ENCODE measurements at places on chromosomes 11 and 22.

DNA sequence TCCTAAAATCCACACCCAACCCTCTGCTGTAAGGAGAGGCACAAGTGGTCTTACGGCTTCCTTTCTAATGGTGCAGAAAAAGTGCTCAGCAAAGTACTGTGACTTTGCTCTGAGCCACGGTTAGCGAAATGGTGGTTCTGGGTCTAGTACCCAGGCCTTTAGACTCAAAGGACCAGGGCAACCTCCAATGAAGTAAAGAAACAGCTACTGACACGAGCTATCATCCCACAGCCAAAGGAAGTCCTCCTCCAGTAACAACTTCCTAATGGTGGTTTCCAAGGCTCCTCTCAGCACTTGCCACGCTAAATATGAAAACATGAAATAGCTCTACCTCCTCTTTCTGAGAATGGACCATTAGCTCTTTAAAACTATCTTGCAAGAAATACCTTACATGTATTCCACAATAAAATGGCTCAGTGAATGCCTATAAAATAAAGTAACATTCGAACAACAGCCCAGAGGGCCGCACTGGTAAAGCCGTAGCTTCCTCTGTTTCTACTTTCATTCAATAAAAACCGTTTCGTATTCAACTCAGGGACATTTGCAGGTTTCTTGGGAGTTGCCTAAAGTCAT, 122.4 kb downstream of the ETS1 start:
- DNase-seq: no peak

DNA sequence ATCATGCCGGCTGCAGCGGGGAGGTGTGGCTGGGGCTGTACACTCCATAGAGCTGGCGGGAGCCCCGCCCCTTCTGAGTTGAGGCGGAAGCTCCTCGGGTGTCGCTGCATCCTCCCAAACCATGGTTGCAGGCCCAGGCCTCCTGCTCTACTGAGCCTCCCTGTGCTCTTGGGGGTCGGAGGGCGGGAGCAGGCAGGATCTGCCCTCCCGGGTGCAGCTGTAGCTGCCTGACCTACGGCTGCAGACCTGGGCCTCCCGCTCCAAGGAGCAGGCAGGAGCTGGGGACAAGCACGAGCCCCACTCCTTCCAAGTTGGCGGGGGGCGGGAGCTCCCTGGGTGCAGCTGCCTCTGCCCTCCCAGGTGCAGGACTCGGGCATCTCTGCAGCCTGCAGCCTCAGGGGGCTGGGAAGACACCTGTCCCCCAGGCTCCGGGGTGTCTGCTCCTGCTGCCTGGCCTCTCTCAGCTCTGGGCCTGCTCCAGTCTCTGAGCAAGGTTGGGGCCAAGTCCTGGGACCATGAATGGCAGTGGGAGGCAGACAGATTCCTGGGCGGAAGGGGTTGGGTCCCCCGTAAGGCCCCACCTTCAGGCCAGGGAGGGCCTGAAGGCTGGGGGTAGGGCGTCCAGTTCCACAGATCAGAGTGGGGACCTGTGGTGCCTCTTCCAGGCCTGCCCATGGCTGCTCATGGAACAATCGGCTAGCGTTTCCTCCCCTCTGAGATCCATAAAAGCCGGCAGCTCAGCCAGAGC, 46.4 kb upstream of the SC5D start:
- no peak for DNase-seq

DNA sequence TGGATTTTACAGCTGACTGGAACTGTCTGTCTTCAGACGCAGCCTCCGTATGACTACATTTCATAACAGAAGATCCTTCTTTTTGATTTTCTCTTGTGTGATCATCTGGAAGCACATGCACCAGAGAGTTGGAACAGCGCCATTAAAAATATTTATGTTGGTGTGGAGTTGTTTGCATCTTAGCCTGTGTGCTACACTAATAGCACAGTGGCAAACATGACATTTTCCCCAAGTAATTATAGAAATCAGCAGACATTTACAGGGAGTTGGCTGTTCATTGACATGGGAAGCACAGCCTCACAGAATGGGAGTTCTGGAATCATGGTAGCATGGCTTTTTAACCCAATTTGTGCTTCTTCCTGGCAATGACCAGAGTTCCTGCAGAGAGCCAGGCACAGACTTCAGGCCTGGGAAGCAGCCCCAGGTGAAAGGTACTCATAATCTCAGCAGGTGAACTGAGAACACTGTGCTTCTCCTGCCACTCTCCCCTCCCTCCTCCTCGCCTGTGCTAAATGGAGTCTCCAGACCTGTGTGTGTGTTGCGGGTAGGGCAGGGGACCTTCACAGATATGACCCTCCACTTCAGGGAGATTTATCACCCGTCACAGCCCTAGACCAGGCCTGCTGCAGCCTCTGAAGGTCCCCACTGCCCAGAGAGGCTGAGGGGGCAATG, 82.8 kb upstream of the PLET1 start:
- DNase-seq: no peak

GRCh38 chr11:118643995-118644345, 35.5 kb downstream of the TREH start:
- no peak for DNase-seq

GRCh38 chr11:8704136-8704535, 21.5 kb downstream of the RPL27A start:
- no peak for DNase-seq

DNA sequence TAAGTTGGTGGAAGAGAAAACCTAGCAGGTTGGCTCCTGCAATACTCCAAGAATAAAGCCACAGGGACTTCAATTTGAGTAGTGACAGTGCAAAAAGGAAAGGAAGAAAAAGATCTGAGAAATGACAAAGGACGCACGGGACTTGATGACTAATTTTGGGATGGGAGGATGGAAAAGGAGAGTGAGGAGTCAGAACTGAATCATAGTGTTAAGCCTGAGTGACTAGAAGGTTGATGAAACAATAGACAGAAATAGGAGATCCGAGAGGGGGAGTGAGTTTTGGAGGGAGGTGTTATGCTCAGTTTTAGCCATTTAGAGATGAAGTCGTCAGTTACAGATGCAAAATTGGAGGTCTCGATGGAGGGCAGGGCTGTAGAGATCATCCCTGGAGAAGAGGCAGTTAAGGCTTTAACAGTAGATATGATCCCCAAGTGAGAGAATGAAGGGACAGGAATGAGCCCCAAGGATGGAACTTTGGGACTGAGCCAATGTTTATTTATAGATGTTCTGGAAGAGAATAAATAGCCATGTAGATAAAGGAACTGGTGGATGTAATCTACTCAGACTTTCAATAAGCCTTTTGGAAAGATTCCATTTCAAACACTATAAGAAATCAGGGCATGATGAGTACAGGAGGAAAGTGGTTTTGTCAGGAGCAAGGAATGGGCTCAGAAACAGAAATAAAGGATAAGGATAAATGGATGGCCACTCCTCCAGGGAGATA, 108.9 kb upstream of the NCAM1 start:
- no peak for DNase-seq

- no peak for DNase-seq
These were observed 65.3 kb downstream of the FLI1 start for GRCh38 chr11:128759168-128759567.

DNA sequence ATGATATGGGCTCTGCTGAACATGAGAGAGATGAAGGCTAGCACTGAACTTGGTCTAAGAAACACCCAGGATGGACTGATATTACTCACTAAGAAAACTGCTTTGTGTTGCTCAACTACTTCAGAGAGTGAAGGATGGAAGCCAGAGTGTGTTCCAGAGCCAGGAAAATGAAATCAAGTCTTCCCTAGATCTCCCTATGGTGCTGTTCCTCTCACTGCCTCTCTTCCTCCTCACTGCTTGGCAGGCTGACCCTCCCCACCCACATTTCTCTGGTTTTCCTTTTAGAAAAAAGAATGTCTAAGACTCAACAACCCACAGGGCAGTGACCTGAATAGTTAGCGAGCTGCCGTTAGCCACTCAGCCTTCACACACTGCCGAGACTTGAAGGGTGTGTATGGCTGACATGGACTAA, 65.6 kb downstream of the CCDC81 start:
- DNase-seq: no peak

DNA sequence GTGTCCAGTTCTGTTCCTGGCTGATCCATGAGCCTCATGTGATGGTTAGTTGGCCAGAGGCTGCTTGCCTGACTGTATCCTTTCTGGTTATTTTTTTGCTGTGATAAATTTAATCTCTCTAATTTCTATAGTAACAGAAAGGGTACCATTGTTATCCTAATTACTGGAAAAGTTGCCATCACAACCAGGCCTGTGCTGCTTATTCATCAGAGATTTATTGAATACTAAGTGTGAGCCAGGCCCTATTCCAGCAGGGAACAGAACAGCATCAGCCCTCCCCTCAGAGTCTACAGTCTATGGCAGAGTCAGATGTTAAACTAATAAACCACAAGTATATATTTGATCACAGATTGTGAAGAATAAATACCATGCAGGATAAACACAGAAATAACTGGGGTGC, 86.8 kb downstream of the DEPDC5 start:
- DNase-seq: no peak

DNA sequence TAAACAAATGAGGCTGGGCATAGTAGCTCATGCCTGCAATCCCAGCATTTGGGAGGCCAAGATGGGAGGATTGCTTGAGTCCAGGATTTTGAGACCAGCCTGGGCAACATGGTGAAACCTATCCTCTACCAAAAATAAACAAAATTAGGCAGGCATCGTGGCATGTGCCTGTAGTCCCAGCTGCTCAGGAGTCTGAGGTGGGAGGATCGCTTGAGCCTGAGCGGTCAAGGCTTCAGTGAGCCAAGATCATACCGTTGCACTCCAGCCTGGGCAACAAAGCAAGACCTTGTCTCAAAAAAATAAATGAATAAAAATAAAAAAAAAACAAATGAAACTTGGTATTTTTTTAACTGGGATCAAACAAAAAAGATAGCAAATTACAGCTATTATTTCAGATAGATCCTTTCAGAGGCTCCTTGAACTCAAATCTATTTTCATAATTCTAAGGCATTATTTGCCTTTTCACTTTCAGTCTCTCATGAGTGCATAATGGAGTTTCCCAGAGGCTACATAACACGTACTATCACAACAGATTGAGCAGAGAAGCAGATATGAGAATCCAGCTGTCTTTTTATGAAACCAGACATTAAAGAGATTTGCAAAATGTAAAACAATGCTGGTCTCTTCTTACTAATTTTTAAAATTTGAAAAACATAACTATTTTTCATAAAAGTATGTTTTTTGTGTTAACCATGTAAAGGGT, 23.1 kb downstream of the DDIAS start:
- no peak for DNase-seq

DNA sequence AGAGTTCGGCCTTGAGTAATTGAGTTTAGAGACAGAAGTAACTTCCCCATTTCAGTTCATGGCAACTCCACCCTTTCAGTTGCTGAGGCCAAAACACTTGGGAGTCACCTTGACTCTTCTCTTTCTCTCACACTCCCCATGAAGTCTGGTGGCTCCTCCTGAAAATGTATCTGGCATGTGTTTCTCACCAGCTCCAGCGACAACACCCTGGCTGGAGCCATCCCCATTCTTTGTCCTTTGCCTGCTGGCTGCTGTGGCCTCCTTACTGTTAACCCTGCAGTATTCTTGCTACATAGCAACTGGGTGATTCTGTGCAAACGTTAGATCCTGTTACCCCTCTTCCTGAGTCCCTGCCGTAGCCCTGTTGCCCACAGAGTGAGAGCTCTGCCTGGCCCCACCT, 23.8 kb downstream of the SLC6A5 start:
- DNase-seq: no peak

DNA sequence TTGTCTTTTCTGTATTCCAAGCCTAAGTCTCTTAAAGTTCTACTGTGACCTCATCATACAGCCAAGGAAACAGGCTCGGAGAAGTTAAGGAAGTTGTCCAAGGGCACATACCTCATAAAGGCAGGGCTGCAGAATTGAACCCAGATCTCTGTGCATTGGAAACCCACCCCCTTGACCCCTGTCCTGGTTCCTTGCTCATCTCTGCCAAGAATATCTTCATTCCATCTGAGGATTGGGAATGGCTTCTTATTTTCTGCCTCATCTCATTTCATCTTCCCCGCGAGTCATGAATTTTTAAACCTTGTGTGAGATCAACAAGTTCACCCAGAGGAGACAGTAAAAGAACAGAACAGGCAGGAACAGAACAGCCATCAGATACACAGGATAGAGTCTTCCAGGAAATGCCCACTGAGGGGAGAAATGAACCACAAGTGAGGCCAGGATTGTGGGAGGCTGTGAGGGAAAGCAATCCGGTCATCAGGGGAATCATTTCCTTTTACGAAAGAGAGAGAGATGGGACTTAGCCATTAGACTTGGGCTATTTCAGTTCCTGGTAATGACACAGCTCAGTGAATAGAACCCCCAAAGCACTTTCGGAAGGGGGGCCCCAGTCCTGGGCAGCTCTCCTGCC, 34.4 kb upstream of the LRRC10B start:
- DNase-seq: no peak

DNA sequence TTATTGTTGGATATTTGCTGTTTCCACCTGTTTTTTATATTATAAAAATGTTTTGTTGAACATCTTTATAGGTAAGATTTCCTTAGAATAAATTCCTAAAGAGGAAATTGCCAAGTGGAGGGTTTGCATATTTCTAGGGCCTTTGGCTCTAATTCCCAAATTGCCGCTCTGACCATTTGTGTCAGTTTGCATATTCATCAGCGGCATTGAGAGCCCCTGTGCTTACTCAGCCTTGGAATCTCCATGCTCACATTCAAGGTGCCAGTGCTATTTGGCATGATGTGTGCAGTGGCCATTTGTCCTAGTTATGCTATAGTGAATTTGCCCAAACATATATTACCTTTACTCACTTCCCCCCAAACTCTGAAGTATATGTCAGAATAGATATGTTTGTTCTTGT, 25.5 kb downstream of the KREMEN1 start:
- DNase-seq: peak; percentile 43

GRCh38 chr11:71238285-71238875, 14.0 kb downstream of the SHANK2 start:
- DNase-seq: no peak

- no peak for DNase-seq
These were observed 46.7 kb upstream of the SCUBE2 start for GRCh38 chr11:9138133-9138453.
